Activated CD8-positive, alpha-beta memory T cell treated with anti-CD3 and anti-CD28 coated beads, Interleukin-2, amount 10 ng/mL, durations not matched to agents 7 days and 5 days (primary cell): ENCODE measurements at places on chromosomes 11 and 22.

DNA sequence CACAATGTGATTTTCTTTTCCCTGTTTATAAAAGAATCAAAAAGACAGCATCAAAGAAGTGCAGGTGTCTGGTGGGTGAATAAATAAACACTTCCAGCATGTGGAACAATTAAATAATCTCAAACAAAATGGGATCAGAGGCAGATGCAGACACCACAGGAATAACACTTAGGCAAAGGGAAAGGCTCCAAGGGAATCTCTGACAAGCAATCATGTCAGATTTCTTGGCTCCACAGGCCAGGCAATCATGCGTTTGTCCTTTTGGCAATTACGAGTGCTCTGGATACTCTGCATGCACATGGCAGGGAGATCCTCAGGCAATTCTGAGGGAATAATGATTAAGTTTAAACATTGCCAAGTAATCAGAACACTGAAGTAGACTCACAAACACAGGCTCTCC lies 403.5 kb upstream of the LUZP2 start:
- no peak for DNase-seq

GRCh38 chr22:19852177-19852781 lies 2.4 kb downstream of the GNB1L start:
- no peak for DNase-seq

GRCh38 chr11:96221244-96222070 lies 121.5 kb downstream of the MAML2 start:
- DNase-seq: no peak

DNA sequence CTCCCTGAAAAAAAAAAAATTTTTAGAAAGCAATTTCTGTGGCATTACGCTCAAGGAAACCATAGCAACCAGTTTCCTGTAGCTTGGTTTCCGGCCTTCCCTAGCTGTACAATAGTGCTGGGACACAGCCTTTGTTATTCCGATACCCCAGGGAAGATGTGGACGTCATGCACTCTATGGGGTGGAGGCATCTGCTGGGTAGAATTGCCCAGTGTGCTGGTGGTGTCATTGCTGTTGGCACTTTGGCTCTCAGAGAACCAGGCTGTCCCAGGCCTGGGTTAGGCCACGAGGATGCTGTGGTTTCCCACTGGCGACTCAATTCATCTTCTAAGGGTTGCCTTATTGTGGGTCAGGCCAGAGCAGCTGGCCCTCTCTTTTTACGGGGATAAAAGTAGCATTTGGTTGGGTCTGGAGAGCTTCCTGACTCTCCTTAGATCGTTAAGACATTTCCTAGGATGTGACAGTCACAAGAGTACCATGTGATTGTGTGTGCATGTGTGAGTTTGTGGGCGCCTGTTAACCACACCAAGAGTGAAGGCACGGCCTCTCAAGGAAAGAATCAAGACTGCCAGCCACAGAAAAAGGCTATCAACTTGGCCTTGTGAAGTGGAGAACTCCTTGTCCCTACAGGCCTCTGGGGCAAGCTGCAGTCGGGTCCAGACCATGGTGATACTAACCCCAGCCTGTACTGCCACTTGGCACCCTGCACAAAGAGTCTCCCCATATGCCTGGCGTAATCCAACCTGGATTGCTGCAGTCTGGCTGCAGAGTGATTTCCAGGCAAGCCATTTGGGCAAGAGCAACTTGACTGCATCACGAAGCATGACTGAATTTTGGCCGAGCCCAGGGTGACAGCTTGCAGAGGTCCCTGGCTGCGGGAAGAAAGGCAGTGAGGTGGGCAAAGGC lies 35.9 kb upstream of the NAV2 start:
- DNase-seq: no peak

- no peak for DNase-seq
These were observed 6.4 kb upstream of the BMAL1 start for GRCh38 chr11:13271060-13271693.

GRCh38 chr11:117861151-117862018 lies 15.1 kb downstream of the FXYD6 start:
- DNase-seq: no peak

DNA sequence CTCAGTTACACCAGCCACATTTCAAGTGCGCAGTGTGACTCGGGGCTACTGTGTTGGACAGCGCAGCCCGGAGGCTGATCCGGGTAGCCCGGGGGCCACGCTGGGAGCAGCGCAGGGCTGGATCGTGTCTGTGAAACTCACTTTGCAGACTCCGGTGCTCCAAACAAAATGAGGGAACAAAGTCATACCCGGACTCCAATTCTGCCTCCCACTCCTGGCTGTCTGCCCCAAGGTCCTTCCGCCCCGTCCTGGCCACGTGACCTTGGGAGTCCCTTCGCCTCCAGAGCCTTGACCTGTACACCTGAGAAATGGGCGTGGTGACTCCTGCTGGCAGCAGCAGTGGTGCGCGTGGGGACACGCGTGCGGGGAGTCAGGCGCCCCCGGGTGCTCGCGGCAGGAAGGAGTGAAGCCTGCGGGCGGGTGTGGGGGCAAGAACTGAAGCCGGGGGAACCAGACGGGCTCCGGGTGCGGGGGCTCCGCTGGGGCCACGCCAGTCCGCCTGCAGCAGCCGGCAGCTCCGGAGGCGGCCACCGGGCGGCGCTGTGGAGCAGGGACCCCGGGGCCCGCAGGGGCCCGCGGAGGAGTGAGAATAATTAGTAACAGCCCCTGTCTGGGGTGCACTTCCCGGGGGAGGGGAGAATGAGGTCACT lies 42.4 kb downstream of the KCNJ4 start:
- peak; percentile 48 for DNase-seq

DNA sequence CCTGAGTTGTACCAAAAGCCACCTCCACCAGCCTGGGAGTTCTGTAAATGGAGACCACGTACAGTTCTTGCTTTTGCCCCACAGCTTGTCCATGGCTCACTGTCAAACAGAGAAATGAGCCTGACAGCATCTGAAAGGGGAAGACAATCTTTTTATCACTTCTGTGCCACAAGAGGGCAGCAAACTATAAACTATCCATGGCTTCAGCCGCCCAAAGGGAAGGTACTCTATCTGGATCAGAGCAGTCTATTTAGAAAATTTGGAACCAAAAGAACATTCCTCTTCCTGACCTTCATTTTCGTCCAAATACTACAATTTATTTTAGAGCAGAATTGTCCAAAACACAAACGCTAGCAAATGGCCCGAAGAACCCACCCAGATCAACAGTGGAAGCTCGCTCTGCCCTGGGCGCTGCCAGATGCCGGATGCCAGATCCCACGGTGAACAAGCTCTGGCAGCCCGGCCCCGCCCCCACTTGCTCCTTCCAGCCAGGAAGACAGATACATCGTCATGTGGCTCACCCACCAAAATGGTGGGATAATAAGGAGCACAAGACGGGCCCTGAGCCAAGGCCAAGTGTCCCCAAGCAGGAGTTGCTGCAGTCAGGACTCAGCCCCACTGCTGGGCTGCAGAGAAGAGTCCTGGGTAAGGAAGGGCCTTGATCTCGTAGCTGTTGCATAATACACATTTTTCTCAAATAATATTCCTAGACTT lies 23.9 kb upstream of the SCGB1A1 start:
- peak; percentile 71 for DNase-seq
